BJ (cell line): ENCODE measurements at places on chromosomes 12 and 14. TPM values are rescaled to one million over a fixed set of nuclear protein-coding genes. Genes with fewer than 3 reads are reported as not detected.
A peak's percentile ranks its signal among the peaks of the same experiment; 100 is the strongest.

IPO4 gene
- 11.5 and 26.8 TPM in 2 replicates for polyA plus RNA-seq

TBX5 gene
- 29.1 and 30.8 TPM in 2 replicates for polyA plus RNA-seq

ACOT6 gene
- not detected in 2 replicates for polyA plus RNA-seq

ACSM4 gene
- polyA plus RNA-seq: not detected in 2 replicates

ALDH1L2 gene
- 76.1 and 129 TPM in 2 replicates for polyA plus RNA-seq

DCD gene
- not detected in 2 replicates for polyA plus RNA-seq

CKAP4 gene
- polyA plus RNA-seq: 315 and 337 TPM in 2 replicates

TFCP2 gene
- 11.4 and 16.0 TPM in 2 replicates for polyA plus RNA-seq

CRACR2A gene
- 1.4 TPM in 2 replicates for polyA plus RNA-seq

NKX2-8 gene
- not detected in 2 replicates for polyA plus RNA-seq

SYT10 gene
- polyA plus RNA-seq: not detected in 2 replicates

C12orf50 gene
- polyA plus RNA-seq: not detected in 2 replicates

RASAL1 gene
- polyA plus RNA-seq: not detected in 2 replicates

DNA sequence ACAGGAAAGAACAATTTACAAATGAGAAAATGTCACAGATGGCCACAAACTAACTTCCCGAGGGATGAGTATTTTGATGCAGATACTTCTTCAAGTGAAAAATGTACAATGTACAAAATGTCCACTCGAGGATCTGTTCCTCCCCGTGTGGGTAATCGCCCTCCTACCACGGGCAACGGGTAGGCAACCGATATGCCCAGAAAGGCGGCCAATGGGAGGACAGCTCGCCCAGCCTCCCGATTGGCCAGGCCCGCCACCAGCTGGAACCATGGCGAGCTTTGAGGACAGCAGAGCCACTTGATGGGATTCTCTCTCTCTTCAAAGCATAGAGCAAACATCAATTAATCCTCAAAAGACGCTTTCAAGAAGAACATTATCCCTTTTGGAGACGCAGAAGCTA is 42.3 kb downstream of the DPF3 start:
- DNase-seq: no peak

GRCh38 chr12:115398311-115398781 is 714.4 kb upstream of the TBX3 start:
- DNase-seq: no peak

GRCh38 chr12:100554608-100555077 is 18.8 kb upstream of the GAS2L3 start:
- DNase-seq: peak; percentile 68

DNA sequence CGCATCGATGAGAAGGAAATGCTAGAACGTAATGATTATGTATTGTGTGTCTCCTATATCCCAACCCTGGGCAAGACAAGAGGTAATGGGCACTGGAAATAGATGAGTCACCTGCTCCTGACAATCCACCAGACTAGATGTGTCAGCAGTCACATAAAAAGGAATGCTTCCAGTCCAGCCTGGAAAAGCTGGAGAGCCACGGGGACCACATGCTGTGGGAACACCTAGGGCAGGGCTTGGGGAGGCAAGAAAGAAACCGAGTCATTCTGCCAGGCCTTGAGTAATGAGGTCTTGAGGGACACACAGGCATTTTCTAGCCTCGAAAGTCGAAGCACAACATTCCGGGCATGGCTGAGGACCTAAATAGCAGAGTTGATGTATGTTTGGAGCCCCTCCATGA is 716.7 kb upstream of the TMEM132C start:
- peak; percentile 57 for DNase-seq

- no peak for DNase-seq
Observed at GRCh38 chr12:45768194-45768593, 38.7 kb downstream of the ARID2 start.

DNA sequence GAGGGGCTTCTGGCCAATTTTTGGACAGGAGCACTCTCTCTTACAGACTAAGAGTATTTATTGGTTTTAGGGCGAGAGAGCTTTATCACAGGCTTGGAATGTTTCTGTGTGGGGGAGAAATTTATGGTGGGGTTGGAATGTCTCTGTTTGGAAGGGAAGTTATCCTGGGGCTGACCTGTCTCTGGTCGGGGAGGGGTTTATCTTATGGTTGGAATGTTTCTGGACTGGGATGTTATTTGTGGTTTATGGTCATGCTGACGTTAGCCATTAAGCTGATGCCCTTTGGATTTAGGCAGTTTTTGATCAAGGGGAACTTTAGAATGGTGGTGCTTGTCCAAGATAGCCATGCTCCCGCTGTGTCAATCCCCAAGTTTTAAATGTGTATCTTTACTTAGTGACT is 614.8 kb downstream of the DIO2 start:
- peak; percentile 72 for DNase-seq

GRCh38 chr12:12007001-12007712 is 63.6 kb upstream of the BCL2L14 start:
- no peak for DNase-seq

DNA sequence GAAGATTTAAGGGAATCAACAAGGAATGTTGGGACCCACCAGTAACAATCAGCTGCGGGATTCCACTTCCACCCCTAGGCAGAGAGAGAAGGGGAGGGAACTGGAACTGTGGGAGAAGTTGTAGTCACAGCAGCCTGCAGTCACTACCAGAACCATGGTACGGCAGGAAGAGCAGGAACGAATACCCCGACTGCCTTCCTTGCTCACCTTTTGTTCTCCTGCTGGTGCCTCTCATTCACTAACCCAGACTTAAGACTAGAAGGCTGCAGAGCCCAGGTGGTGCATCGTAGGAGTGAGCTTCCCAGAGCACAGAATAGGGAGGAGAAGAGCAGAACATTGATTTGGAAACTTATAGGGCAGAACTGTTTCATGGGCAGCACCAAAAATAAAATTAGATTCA is 154.2 kb downstream of the DYRK2 start:
- no peak for DNase-seq

DNA sequence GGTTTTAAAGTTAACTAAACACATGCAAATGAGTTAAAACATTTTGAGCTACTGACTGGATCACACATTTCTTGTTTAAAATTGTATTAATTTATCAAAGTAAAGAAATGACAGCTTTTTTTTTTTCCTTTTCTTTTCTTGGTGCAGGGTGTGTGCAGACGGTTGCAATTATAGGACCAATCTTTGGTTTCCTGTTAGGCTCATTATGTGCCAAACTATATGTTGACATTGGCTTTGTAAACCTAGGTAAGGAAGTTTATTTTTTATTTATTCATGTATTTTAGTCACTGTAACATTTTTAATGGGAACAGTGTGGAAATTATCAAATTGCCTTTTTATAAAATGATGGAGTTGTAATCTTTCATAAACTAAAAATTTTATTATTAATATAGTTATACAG is 21.9 kb downstream of the SLCO1C1 start:
- no peak for DNase-seq

DNA sequence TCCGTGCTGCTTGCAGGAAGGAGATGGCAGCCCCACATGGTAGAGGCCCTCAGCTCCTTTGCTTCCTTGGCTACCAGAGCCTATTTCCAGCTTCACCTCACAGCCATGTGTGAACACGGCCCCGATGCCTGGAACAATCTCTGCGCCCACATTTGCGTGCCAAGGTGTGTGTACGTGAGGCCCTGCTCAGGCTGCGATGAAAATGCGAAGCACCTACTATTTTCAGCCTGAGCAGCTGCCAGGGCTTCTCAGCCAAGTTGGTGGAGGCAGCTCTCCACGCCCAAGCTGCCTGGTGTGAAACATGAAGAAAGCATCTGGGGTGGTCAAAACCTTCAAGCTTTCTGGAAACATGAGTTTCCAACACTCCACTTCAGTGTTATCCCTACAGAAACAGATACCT is 177.8 kb upstream of the EGLN3 start:
- DNase-seq: no peak

- no peak for DNase-seq
Observed at GRCh38 chr12:64890873-64891468, 66.5 kb downstream of the TBC1D30 start.

DNA sequence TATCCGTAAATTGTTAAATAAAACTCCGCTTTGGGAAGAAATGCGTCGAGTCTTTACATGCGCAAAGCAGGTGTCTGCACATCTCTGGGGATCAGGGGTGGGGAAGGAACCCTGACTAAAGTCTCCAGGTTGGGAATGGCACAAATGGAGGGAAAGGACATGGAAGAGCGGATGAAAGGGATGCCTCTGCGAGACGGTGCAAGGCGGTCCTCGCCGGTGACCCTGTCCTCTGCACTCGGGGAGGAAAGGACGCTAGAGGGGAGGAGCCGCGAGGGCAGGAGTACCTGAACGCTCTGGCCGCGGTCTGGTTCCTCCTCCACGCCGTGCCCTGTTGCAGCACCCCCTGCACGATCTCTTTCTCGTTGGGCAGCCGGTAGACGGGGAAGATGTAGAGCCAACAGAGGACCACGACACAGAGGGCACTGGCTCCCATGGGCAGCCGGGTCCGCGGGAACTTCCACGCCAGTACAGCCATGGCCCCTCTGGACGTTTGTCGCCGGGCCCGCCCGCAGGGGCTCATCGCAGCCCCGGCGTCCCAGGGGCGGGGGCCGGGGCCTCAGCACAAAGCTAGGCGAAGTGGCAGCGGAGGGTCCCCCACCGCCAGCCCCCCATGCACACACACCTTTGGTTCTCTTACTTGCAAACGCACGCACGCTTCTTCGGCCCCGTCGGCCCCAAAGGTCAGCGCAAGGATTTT is 646 bp downstream of the ST8SIA1 start:
- DNase-seq: no peak

DNA sequence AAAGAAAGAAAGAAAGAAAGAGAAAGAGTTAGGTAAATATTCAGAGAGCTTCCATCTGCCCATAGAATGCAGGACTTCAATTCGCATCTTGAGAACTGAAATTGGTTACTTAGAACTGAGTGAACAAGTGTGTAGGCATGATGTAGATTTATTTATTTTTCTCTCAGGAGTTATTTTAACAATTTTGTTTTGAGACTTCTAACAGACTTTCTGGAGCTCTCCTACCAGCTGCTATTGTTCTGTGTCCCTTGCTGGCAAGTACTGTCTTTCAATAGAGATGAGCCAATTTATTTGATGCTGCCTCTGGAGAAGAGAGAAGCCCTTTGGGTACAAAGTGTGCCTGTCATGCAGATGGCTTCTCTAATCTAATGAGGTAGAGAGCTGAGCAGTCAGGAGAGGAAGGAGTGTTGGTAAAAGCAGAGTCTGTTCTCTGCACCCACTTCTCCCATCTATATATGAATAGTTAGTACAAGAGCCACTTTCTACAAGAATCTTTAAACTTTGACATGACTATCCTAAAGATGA is 67.0 kb downstream of the SYT1 start:
- DNase-seq: no peak

- DNase-seq: peak; percentile 37
Observed at GRCh38 chr12:26786865-26787514, 46.0 kb downstream of the ITPR2 start.

- no peak for DNase-seq
Observed at GRCh38 chr12:55931780-55932550, 1.0 kb downstream of the DGKA start.

GRCh38 chr12:106801167-106801708 is 26.8 kb downstream of the RIC8B start:
- DNase-seq: no peak

- no peak for DNase-seq
Observed at GRCh38 chr14:68888025-68888850, 90.9 kb downstream of the ACTN1 start.

GRCh38 chr12:127143020-127143419 is 1124.0 kb upstream of the TMEM132C start:
- no peak for DNase-seq

DNA sequence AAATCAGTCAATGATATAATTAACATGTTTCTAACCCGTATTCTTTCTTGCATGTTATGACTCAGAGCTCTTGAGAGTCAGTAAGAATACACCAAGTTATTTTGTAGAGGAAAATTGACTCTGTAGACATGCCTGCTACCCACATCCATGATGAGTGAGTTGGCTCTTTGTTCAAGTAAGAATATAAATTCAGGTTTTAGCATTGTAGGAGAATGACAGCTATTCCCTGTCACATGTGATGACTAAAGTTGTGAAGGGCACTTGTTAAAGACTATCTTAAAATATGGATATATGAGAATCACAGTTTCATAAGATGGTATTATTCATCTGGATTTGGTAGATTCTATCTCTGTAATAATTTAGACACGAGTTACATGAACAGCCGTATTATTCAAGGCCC is 209.1 kb downstream of the CCDC59 start:
- no peak for DNase-seq

- peak; percentile 75 for DNase-seq
Observed at GRCh38 chr14:38405851-38406635, 150.2 kb upstream of the CLEC14A start.
